Uterine smooth muscle cell (primary cell): ENCODE measurements at places on chromosomes 6 and 20. TPM values are rescaled to one million over a fixed set of nuclear protein-coding genes. Genes with fewer than 3 reads are reported as not detected.

POU5F1 gene
- total RNA-seq = not detected in 2 replicates

DNAJC5 gene
- 55.2 and 60.0 TPM in 2 replicates for total RNA-seq

DPPA5 gene
- not detected in 2 replicates for total RNA-seq

PRSS16 gene
- 0.11 and 0.50 TPM in 2 replicates for total RNA-seq

SMLR1 gene
- total RNA-seq = not detected in 2 replicates

SCUBE3 gene
- total RNA-seq = 21.1 and 58.5 TPM in 2 replicates

POM121L2 gene
- not detected in 2 replicates for total RNA-seq

MYLK2 gene
- total RNA-seq = 0.12 and 0.44 TPM in 2 replicates

FABP7 gene
- total RNA-seq = not detected in 2 replicates

PHACTR1 gene
- 0.37 and 1.4 TPM in 2 replicates for total RNA-seq

IL20RA gene
- total RNA-seq = 0.50 and 1.00 TPM in 2 replicates
